Activated CD4-positive, alpha-beta T cell treated with anti-CD3 and anti-CD28 coated beads, Interleukin-2, amount 10 ng/mL, durations not matched to agents 24 days and 14 days (primary cell): ENCODE measurements at places on chromosomes 6 and 20. TPM values are rescaled to one million over a fixed set of nuclear protein-coding genes. Genes with fewer than 3 reads are reported as not detected.

Gene NOX3
- not detected in 2 replicates for total RNA-seq

Gene FAM209A
- 0.90 and 1.2 TPM in 2 replicates for total RNA-seq

Gene BEND6
- not detected in 2 replicates for total RNA-seq

Gene EYS
- not detected in 2 replicates for total RNA-seq

Gene RXRB
- 46.6 and 48.0 TPM in 2 replicates for total RNA-seq

Gene ZNF512B
- 26.0 and 26.9 TPM in 2 replicates for total RNA-seq

Gene WRNIP1
- total RNA-seq: 49.3 and 50.5 TPM in 2 replicates

Gene LAMP5
- not detected in 2 replicates for total RNA-seq

Gene DDR1
- 18.8 and 22.9 TPM in 2 replicates for total RNA-seq

DNA sequence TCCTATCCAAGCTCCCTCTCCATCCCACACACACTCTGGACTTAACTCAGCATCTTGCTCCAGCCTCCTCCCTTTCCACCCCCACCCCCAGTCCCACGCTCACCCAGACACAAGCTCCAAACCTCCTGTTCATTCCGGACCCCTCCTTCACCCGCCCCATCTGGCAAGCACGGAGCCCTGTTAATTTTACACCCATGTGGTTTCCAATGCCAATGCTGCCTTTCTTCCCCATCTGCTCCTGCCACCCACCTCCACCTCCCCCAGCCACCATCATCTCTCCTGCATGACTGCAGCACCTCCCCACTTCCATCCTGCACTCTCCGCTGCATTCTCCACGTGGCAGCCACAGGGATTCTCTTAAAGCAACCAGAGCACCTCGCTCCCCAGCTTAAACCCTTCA lies 9.9 kb upstream of the CDK5RAP1 start:
- no peak for DNase-seq

GRCh38 chr6:73579851-73580246 lies 59.0 kb upstream of the EEF1A1 start:
- peak; percentile 60 for DNase-seq

GRCh38 chr6:47094241-47094925 lies 52.3 kb upstream of the ADGRF1 start:
- no peak for DNase-seq

DNA sequence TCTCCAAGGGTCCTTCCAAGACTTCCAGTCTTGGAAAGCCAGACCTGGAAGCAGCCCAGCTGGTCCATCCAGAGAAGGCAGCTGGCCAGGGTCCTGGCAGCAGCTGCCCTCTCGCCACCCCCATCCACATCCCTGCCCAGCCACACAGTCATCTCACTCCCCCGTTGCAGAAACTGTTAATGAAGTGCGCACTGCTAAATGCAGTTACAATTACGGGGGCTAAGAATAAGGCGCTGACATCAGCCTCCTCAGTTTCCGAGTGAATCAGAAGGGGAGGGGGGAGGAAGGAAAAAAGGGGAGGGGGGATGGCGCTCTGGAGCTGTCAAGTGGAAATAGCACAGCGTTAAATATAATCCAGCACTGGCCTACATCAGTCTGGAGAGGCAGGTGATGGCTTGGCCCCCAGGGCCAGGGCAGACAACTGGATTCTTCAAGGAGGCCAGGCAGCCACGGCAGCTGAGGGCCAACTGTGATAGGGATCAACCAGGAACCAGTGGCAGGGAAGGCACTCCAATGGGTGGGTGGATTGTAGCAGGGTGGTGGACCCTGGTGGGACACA lies 6.9 kb downstream of the RIMS4 start:
- no peak for DNase-seq

DNA sequence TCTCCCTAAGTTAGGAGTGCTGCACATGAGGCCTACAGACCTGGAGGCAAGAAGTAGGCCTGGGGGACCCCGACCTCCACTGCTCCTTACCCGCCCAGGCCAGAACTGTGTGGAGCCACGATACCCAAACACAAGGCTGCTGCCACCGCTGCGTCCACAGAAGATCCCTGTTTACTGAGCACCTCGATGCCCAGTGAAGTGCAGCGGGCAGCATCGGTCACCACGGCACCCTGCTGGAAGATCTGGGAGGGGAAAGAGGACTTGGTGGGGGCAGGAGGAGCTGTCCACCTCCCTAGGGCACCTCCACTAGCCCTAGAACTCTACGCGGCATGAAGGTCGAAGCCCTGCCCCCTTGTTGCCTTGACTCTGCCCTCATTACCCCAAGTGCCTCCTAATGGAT lies 9.9 kb downstream of the GGT7 start:
- no peak for DNase-seq

DNA sequence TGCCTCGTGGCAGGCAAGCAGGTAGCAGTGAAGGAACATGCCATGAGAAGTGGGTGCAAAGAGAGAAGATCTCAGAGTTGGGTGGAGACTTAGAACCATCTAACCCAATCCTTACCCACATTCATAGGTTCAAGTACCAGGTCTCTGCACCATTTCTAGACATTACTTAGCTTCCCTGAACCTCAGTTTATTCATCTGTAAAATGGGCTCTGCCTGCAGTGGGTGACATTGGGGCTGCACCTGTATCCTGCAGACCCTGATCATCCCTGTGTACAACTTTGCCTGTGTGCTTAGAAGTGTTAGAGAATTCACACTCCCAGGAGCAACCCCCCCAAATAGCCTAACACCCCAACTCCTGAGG lies 42.7 kb downstream of the SNX5 start:
- no peak for DNase-seq

- no peak for DNase-seq
These were observed 30.5 kb downstream of the SLC9A8 start for GRCh38 chr20:49843139-49843538.

DNA sequence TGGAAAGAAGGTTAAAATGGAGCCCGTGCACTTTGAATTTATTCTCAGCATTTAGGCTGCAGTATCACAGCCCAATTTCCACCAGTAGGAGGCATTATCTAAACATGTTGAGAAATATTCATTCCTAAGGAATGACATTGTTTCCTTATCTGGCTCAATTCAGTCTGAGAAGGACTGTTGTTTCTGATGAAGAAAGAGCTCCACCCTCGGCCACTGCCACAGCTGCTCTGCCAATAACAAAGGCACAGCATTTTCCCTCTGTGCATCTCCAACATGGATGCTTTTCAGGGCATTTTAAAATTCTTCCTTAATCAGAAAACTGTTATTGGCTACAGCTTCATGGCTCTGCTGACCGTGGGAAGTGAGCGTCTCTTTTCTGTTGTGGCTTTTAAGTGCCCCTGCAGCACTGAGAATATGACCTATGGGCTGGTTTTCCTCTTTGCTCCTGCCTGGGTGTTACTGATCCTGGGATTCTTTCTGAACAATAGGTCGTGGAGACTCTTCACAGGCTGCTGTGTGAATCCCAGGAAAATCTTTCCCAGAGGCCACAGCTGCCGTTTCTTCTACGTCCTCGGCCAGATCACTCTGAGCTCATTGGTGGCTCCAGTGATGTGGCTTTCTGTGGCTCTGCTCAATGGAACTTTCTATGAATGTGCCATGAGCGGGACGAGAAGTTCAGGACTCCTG lies at the start of gene CALHM5:
CALHM5 (plus strand) TSS at position 216 of the 687 bp plus-strand sequence; CDS start at position 274, 58 bp downstream.
- no peak for DNase-seq

DNA sequence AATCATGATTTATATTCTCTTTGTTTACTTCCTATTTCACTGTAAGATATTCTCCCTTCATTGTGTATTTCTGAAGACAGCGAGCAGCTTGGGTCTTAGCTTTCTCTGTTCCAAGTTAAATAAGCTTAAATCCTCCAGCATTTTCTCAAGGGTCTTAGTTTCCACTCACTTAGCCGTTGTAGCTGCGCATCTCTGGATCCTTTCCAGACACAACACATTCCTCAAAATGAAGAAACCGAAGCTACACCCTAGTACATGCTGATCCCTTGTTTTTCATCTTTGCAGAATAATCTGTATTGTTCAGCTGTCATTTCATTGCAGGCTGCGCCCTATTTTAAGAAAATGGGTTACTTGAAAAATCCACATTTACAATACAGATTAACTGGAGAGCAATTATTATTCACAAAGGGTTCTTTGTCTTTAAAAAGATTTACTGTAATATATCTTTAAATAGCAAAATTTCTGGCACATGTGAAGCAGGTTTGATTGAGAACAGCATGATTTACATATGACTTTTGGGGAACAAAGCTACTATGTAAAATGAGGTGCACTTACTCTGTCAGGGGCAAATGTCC lies 375.8 kb downstream of the QKI start:
- no peak for DNase-seq

DNA sequence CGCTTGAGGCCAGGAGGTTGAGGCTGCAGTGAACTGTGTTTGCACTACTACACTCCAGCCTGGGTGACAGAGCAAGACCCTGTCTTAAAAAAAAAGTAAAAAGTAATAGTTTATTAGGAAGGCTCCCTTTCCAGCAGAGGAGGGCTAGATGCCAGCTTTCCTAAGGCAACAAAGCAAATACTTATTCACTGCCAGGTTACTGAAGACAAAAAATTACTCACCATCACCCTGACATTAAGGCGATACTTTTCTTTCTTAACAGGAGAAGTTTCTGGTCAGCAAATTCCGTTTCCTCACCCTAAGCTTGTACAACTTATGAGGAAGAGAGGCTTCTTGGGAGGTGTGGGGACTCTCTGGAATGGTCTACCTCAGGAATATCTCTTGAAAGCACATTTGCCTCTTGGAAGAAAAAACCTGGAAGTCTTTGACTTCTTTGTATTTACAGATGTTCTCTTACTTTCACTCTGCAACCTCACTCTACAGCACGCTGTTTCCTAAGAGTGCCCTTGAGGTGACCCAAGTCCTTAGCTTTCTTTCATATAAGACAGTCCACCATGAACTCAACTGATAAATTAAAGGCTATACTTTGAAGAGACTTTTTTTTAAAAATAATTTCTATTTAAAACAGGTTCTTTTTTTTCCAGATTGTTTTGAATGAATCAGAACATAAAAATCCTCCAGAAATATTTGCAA lies 52.9 kb upstream of the TRAF3IP2 start:
- no peak for DNase-seq

DNA sequence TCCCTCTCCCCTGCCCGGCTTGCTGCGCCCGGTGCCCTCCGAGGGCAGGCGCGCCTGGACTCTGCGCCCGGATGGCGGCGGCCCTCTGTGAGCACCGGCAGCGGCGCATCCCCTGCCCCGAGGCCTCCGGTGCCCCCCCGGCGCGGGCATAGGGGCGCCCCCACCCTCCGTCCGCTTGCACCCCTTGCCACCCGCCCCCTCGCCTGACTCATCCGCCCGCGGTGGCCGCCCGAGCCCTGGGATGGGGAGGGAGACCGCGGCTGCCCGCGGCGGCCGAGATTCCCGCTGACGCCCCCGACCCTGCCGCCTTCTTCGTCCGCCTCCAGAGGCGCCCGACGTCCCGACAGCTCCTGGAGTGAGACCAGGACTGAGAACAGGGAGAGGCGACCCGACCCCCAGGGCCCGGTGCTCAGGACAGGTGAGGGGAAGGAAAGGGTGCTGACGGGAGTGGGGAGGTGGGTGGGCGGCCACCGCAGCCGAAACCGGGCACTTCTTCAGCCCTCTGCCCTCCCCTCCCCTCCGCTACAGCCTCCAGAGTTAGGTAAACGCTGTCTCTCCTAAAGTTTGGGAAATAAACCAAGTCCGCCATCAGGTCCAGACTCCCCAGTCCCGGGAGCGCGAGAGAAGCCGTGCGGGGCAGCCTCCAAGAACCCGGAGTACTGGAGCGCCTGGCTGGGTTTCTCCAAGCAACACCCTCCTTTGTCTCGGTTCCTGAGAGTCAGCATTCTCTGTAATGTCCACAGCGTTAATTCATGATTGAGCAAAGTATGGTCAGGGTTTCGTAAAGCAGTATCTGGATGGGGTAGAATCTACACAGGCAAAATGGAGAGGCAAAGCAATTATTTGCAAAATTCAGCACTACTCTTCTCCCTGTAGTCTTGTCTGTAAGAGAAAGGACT lies 539 bp downstream of the TMEM200A start:
- peak; percentile 69 for DNase-seq

DNA sequence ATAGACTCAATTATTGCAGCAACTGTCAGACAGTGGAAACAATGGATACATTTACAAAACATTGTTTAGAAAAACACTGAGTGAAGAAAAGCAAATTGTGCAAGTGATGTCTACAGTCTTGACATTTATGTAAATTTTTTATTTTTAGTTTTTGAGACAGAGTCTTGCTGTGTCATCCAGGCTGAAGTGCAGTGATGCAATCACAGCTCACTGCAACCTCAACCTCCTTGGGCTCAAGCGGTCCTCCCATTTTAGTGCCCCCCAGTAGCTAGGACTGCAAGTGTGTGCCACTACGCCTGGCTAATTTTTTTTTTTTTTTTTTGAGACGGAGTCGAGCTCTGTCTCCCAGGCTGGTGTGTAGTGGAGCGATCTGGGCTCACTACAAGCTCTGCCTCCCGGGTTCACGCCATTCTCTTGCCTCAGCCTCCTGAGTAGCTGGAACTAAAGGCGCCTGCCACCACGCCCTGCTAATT lies 9.7 kb downstream of the CNBD2 start:
- DNase-seq: no peak

- no peak for DNase-seq
These were observed 45.7 kb upstream of the TINAG start for GRCh38 chr6:54262499-54262898.

- DNase-seq: peak; percentile 87
These were observed 13.3 kb downstream of the GRM4 start for GRCh38 chr6:34132486-34133185.

DNA sequence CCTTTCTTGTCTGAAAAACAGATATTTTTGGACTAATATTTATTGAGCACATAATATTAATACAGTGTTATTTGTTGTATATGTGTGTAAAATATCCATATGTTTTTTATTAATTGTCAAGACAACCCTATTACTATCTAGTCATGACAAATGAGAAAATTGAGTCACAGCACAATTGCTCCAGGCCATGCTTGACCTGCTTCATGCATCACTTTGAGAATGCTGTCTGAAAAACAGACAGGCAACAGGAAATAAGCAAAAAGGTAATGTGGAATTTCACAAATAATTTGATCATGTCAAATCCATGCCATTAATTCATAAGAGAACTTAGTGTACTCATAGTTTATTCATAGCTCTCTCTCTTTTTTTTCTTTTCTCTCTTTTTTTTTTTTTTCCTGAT lies 246.5 kb downstream of the RIMS1 start:
- no peak for DNase-seq

GRCh38 chr6:37134396-37135191 lies 35.4 kb upstream of the PIM1 start:
- DNase-seq: no peak

GRCh38 chr6:68139130-68139529 lies 496.0 kb upstream of the ADGRB3 start:
- no peak for DNase-seq

DNA sequence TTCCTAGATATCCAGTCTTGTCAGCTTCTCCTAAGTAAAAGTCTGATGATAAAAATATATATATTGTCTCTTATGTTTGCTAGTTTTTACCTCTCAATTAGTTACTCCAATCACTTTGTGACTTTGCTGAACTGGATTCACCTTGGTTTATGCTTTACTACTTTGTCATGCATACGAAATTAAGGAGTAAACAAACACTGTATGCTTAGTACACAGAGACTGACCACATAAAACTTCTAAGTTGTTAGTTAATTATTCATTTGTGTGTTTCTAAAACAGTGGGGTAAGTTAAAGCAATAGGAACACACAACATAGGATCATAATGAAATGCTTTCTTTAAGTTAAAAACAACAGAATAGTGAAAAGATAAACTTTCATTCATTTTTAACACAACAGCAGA lies 877.3 kb upstream of the MAP3K7 start:
- DNase-seq: no peak
